AG09319 (cell line): ENCODE measurements at places on chromosomes 16 and 17.

- no peak for DNase-seq
These were observed 88.4 kb upstream of the ATF7IP2 start for GRCh38 chr16:10297341-10298006.

- DNase-seq, result peak; percentile 91
These were observed 223.0 kb downstream of the NTN1 start for GRCh38 chr17:9244066-9245052.

DNA sequence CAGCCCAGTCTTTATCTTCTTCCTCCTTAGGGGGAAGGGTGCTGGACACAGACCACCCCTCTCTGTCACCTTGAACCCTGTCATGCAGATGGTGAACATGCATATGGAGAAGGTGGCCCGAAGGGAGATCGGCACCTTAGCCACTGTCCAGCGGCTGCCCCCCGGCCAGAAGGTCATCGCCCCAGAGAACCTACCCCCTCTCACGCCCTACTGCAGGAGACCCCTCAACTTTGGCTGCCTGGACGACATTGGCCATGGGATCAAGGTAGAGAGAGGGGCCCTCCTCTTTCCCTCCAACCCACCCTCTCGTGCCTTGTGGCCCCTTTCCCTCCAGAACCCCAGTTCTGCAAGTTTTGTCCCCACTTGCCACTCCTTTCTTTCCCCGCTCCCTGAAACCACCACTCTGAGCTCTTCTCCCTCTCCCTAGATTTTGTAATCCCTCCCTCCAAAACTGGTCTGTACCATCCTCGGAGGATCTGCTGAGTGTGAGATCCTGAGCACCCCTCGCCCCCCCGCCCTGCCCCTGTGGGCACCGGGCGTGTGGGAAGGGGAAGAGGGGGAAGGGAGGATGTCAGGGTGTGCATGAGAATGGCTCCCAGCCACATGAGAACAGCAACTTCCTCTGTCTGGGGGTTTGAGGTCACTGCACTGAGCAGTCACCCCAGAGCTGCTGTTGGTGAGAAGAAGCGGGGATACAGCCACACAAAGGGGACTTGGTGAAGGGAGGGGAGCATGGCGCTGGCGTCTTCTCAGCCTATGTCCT is 7.3 kb downstream of the ABI3 start:
- no peak for DNase-seq

DNA sequence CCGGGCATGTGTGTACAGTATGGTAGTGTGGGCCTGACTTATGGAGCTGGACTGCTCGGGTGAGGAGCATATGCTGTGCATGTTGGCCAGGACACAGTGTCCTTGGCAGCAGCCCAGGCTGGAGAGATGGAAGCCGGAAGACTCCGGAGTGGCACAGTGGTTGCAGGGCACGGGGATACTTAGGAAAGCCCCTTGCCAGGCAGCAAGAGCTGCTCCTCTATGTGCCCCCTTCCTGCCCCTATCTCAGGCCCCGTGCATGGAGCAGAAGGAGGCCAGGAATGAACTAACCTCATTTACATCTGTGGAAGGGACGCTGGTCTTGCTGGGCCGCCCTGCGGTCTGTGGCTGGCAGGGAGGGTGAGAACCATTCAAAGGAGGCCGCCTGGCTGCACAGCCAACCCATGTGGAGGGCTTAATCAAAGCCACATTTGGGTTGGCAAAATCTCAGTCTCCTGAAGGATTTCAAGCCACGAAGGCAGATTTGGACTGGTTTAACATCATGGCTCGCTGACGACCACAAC is 32.2 kb upstream of the RCVRN start:
- DNase-seq, result peak; percentile 38

DNA sequence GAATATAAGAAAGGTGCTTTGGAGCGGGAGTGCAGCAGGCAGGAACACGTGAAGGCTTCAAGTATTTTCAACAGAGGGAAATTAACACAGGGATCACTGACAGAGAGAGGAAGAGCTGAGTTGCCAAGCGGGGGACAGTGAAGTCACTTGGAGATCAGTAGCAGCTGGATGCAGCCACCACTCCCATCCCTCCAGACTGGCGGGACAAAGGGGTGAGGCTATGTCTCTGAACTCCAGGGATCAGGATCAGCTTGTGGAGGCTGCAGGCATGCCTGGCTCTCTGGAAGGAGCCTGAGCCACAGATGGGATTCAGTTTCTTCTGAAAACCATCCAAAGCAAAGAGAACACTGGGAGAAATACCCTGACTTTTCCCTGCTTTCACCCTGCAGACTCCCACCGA is 113.7 kb upstream of the IRX3 start:
- DNase-seq, result no peak

- DNase-seq, result no peak
These were observed 29.5 kb downstream of the DRC3 start for GRCh38 chr17:18002171-18002570.

DNA sequence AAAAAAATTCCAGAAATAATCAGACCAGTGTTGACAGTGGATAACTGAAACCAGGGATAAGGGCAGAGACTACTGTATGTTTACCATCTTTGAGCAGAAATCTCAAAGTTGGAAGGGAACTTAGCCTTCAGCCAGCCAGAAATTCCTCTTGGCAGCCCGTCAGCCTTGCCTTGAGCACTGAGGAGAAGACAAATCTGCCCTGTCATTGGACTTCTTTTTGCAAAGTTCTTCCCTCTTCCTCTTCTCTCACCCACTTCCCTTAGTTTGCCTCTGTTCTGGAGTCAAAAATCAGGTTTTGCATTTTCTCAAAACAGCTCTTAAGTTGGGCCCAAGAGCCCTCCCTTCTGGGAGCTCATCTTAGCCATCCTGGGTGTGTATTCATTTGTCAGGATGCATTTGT is 6.2 kb downstream of the TUFM start:
- no peak for DNase-seq

GRCh38 chr16:49409121-49409520 is 35.5 kb downstream of the C16orf78 start:
- no peak for DNase-seq

DNA sequence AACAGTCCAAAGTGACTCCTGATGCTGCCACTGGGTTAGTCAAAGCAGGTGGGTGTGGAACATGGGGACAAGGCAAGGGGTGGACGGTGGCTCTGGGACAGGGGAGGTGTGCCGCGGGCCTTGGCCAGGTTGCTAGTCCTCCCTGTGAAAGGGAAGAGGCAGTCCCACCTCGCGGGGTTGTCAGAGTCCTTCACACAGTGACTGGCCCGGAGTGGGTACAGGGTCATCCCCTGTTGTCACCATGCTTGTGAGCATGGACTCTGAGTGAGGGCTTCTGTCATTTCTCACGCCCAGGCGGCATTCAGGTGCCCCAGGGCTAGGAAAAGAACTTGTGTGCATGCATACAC is 3.1 kb upstream of the ZNF469 start:
- DNase-seq, result no peak

DNA sequence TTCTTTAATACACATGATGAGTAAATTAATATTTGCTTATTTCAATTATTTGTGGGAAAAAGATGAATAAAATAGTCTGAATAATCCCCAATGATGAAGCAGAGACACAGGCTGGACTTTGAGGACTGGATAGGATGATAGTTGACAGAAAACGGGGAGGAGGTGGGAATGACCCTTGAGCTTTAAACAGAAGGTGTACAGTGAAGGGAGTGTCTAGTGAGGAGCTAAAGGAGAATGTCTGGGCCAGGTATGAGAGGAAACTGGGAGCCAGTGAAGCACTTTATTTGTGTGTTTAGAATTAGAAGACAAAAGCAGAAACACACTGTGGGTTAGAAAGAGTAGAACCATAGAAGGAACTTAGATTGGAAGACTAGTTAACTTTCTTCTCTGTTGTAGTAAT is 230.4 kb upstream of the CA10 start:
- no peak for DNase-seq

- DNase-seq, result no peak
These were observed 4.1 kb downstream of the PPP1R9B start for GRCh38 chr17:50146230-50146926.

DNA sequence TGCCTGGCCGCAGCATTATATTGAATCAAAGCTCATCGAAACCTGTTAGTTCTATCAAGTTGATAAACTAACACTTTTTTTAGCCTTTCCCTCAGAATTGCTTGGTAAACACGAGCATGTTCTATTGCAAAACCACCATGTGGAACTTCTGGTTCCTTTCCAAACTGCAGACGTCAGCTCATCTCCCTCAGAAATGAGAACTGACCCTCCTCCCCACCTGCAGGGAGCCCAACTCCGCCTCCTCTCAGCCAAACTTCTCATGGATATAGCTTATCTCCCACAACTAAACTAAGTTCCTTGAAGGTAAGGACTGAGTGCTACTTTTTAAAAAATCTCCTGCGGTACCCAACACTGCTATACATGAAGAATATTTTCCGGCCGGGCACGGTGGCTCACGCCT is 6.7 kb downstream of the SHMT1 start:
- peak; percentile 10 for DNase-seq

DNA sequence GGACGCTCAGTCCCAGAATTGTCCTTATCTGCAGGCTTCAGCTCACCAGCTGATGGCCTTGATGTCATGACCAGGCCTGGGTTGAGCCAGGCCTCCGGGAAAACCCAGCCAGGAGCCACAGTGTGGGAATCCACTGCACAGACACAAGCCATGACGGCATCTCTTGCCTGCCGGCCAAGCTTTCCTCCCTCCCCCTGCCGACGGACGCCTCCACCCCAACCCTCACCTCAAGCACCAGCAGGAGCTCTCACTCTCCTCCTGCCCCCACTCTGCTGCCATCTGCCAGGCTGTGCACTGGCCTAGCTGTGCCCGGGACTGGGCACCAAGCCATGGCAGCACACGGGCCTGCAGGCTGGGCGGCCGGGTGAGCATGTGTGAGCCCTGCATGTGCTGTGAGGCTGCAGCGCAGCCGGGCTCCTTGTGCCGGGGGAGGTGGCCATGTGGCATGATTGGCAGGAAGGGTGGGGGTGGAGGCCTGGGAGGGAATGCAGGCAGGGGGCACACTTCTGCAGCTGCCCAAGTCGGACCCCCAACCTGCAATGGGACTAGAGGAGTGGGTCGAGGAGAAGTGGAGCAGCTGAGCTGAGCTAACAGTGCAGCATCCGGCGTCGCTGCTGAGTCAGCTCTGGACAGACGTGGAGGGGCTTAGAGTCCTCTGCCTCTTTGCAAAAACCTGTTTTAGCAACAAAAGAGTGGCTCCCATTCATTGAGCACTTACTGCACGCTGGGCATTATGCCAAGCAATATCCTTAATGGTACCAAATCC is 268.5 kb downstream of the CBLN1 start:
- DNase-seq, result no peak

DNA sequence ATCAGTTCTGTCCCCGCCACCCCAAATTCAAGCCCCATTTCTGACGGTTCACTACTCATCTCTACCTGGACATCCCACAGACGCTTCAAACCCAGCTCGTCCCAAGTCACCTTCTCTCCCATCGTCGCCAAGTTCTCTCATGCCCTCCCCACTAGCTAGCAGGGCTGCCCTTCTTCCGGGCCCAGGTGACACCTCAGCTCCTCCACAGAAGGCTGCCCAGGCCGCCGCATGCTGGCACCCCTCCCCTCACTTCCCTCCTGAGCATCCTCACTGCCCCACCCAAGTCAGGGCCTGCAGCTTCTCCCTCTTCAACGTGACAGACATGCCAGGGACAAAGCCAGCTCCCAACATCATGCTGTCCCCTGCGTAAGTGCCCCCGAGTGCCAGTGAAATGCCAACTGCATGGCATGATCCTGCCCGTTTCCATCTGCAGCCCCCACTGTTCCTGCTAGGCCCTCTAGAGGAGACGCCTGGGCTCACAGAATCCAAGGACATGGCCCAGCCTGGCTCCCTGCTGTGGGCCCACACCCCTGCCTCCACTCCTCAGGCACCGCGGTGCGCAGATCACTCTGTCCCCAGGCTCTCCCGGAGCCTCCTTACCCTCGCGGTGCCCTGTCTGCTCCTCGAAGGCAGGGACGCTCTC is 5.9 kb downstream of the CYB561 start:
- DNase-seq, result no peak

GRCh38 chr17:50708050-50709000 is 611 bp upstream of the ANKRD40 start:
- no peak for DNase-seq

- no peak for DNase-seq
These were observed 386.2 kb upstream of the CCL2 start for GRCh38 chr17:33868899-33869298.

DNA sequence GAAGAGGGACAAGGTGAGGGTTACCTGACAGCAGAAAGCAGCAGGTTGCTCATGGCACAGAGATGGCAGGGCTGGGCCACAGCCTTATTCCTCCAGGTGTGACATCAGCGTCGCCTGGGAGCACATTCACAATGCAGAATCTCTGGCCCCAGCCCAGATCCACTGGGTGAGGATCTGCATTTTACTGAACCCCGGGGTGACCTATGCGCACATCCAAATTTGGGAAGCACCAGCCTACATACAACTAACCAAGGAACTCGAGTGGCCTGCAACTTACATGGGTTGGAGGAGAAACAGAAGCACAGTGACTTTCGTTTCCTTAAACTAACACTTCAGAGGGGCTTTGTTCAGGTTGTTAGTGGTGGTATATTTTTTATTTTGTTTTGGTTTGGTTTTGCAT is 17.6 kb downstream of the CPPED1 start:
- no peak for DNase-seq

DNA sequence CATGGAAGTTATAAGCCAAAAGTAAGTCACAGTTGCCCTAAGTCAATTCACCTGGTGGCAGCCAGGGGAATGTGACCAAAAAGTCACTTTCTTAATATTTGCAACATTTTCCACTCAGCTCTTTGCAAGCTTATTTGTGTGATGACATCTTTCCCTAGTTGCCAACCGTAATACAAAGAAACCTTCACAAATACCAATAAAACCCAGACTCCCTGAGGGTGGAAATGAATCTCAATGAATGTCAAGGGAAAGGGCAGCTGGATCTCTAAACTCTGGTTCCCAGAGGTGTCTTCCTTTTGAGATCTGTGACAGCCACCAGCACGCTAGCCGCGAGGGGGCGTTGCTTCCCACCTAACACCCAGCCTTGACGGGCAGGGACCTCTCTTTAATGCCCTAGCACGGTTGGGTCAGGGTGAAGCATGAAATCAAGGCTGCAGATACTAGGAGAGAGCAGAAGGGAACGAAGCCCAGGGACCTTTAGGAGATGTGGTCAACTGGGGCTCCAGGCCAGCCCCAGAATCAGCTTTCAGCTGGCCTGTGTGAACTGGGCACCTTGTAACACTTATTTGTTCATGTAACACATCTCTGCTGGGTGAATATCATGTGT is 82.2 kb downstream of the CMC2 start:
- no peak for DNase-seq

GRCh38 chr17:258045-258734 is 76.7 kb upstream of the DOC2B start:
- DNase-seq, result no peak

DNA sequence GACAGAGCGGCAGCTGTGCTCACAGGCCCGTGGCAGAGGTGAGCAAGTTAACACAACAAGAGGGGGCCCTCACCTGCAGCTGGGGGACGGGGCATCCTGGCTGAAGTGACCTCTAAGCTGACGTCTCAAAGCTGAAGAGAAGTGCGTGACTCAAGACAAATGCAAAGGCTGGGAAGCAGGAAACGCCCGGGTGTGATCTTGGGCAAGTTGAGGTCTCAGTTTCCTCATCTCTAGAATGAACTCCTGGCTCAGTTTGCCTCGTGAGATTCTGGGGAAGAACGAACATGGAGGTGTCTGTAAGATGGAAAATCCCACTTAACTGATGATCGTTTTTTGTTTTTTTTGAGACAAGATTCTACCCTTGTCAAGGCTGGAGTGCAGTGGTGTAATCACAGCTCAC is 40.1 kb upstream of the C1QL1 start:
- DNase-seq, result no peak

- DNase-seq, result no peak
These were observed 96.2 kb downstream of the PGS1 start for GRCh38 chr17:78474614-78475146.
